ENCODE measurements at places on chromosomes 6 and 20. TPM values are rescaled to one million over a fixed set of nuclear protein-coding genes. Genes with fewer than 3 reads are reported as not detected.

ADGRF1 gene
- total RNA-seq, result not detected

DNA sequence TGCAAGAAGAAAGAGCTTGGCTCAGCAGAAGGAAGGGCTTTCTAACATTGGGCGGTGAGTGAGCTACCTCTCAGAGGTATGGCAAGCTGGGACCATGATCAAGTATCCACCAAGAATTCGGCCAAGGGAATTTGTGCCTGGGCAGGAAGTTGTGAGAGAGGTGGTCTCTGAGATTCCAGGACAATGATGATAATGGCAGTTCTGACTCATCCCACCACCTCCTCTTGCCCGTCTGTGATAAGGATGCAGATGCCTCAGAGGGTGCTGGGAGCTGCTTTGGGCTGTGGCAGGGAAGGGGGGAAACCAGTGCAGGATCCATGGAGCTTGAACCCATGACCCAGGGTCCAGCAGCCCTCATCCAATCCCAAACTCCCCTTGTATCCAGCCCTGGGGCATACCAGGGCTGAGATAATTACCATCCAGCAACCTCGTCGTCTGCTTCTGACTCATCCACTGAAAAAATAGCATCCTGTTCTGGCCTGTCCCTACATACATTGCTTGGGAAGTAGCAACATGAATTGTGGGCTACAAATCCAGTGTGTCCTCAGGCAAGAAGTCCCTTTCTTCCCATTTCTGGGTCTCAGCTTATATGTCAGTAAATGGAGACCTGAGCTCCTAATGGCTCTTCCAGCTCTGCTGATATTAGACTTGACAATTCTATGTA is 5.9 kb downstream of the TGM6 start:
- H3K4me3 ChIP-seq, result no peak overlapping the region
- DNase-seq, result no peak
- no peaks in the 10 kb centered on the region for H3K27me3 ChIP-seq
- H3K27ac ChIP-seq, result no peak overlapping the region
- H3K4me1 ChIP-seq, result no peaks in the 10 kb centered on the region

DNA sequence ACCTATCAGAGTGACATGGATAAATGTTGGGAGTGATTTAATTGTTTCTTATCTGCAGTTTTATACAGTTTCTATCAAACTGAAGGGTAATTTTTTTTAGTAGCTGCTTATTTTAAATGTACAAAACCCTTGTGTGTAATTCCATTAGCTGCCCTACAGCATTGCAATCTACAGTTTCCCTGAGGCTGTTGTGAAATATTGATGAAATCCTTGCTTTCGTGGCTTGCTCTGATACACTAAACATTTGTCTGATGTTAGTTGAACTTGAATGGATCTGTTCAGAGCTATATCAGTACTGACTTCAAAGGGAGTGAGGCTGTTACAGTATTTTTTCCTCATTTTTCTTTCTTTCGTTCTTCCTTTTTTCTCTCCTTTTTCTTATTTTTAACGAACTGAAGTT is 255.4 kb downstream of the TSHZ2 start:
- H3K27me3 ChIP-seq, result no peaks in the 10 kb centered on the region
- H3K4me3 ChIP-seq, result no peak overlapping the region
- H3K27ac ChIP-seq, result no peak overlapping the region
- H3K4me1 ChIP-seq, result no peaks in the 10 kb centered on the region
- no peak for DNase-seq

PTCHD4 gene
- 0.92 TPM for total RNA-seq

DNA sequence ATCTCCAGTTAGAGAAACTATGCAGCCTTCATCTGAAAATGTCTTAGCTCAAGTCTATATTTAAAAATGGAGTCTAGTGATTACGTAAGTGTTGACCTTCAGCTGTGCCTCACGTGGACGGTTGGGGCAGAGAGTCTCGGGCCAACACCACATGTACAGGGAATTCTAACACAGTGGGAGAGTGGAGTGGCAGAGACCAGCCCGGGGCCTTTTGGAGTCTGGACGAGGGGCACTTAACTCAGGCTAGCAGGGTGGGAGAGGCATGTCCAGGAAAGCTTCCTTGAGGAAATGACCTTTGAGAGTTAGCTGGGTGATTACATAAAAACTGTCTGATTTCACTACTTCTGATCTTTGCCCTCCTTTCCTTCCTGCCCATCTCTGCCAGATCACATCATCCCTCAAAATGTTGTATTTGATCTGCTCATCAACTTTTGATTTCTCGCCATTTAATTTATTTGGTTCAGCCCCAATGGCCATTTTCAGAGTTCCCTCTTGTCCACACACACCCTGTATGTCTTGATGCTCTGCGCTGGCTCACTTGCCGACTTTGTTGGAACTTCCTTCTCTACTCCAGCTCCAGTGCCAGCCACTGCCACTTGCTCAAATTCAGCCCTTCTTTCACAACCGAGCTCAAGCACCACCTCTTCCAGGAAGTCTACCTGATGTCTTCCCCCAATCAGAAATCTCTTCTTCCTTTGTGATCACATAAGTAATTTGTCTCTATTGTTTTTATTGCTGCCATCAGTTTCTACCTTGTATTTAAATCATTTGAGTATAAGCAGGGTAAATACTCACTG is 2.6 kb downstream of the ARMC2 start:
- no peak overlapping the region for H3K4me3 ChIP-seq
- peak overlapping the region; percentile 85 for H3K27ac ChIP-seq
- no peaks in the 10 kb centered on the region for H3K27me3 ChIP-seq
- DNase-seq, result peak; percentile 70
- peaks cover 21% of the 10 kb centered on the region for H3K36me3 ChIP-seq

- peaks cover 17% of the 10 kb centered on the region for H3K4me1 ChIP-seq
- no peak overlapping the region for H3K4me3 ChIP-seq
- no peaks in the 10 kb centered on the region for H3K27me3 ChIP-seq
- H3K27ac ChIP-seq, result no peak overlapping the region
Observed at GRCh38 chr6:142893088-142893487, 51.9 kb downstream of the HIVEP2 start.

DNA sequence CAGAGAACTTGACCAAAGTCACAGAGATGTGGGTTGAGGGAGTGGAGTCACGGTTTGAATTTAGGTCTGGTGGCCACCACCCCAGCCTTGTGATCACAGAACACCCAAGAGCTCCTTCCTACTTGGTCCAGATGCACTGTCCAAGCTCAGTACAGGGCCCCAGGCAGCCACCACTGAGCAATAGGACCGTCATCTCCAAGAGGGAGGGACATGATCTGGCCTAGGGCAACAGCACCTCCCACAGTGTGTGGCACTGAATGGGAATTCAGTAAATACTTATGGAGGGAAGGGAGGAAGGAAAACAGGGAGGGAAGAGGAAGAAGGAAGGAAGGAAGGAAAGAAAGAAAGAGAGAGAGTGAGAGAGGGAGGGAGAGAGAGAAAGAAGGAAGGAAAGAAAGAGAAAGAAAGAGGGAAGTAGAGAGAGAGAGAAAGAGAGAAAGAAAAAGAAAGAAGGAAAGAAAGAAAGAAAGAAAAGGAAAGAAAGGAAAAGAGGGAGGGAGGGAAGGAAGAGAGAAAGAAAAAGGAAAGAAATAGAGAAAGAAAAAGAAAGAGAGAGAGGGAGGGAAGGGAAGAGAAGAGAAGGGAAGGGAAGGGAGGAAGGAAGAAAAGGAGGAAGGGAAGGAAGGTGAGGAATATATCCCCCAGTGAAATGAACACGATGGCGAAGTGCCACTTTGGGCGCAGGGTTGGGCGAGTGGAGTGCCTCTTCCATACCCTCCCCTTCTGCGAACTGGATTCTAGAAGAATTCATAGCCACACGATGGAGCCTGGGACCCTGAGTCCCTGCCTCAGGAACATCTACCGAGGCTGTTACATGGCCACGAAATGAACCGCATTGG is 243.7 kb downstream of the TFAP2C start:
- no peaks in the 10 kb centered on the region for H3K36me3 ChIP-seq
- H3K4me3 ChIP-seq, result no peak overlapping the region
- DNase-seq, result no peak
- no peak overlapping the region for H3K27ac ChIP-seq

DNA sequence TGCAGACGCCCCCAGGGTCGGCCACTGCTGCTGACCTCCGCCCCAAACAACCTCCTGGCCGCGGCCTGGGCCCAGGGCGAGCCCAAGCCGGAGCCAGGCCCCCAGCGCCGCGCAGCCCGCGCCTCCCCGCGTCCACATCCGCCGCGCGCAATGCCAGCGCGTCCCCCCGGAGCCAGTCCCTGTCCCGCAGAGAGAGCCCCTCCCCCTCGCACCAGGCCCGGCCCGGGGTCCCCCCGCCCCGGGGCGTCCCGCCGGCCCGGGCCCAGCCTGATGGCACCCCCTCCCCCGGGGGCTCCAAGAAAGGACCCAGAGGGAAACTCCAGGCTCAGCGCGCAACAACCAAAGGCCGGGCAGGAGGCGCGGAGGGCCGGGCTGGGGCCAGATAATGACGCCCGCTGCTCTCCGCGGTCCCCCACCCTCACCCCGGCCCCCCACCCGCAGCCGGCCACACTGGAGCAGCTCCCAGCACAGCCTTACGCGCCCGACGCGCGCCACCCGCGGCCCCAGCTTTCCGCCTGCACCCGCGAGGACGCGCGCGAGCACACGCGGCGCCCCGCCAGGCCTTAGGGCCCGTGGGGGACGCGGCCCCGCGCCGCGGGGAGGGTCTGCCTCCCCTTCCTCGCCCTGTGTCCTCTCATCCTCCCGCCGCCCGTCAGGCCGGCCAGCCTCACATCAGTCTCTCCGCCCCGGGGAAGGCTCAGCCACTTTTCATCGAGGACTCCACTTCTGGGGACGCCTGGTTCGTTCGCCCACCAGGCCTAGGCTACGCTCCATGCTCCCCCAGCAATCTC is 12.9 kb upstream of the SLC22A7 start:
- H3K4me1 ChIP-seq, result no peaks in the 10 kb centered on the region
- H3K4me3 ChIP-seq, result peak overlapping the region; percentile 41
- no peaks in the 10 kb centered on the region for H3K36me3 ChIP-seq

HACE1 gene
- total RNA-seq, result 6.9 TPM

- no peak overlapping the region for H3K27ac ChIP-seq
- H3K36me3 ChIP-seq, result no peaks in the 10 kb centered on the region
- H3K4me3 ChIP-seq, result peak overlapping the region; percentile 37
- DNase-seq, result no peak
- H3K4me1 ChIP-seq, result no peaks in the 10 kb centered on the region
Observed at GRCh38 chr6:106360989-106361430, 493 bp downstream of the CRYBG1 start.

DNA sequence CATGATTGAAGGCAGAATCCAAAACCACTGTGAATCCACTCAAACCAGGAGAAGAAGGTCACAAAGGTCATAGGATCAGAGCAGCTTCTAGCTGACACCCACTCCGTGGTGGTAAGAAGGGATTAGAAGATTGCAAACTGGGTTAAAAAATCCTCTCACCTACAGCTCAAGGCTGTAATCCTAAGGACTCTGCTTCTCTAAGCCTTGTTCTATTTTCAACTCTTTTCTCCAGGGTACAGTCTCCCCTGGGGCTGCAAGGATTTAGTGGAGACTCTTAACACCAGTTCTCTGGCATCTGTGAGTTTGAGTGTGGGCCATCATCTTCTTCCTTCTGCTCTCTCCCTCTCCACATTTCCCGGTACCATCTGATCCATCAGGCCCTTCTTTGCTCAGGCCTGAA is at the start of gene GUCA1A:
Gene GUCA1A, plus strand, starts transcription at position 264 of the 400 bp plus-strand sequence. CDS start 250 bp downstream, outside the sequence.
- no peaks in the 10 kb centered on the region for H3K36me3 ChIP-seq
- H3K27ac ChIP-seq, result no peak within 1 kb of the TSS
- no peak for DNase-seq
- peaks cover 5% of the 10 kb centered on the region for H3K27me3 ChIP-seq
- peaks cover 3% of the 10 kb centered on the region for H3K4me1 ChIP-seq

All from heart right ventricle (tissue), 16 donors.